ENCODE measurements at places on chromosomes 11 and 22.

GRCh38 chr22:36068776-36069344 is 40.2 kb upstream of the RBFOX2 start:
- DNase-seq: no peak

GRCh38 chr22:30249049-30250038 is 2.8 kb upstream of the LIF start:
- no peak for DNase-seq

DNA sequence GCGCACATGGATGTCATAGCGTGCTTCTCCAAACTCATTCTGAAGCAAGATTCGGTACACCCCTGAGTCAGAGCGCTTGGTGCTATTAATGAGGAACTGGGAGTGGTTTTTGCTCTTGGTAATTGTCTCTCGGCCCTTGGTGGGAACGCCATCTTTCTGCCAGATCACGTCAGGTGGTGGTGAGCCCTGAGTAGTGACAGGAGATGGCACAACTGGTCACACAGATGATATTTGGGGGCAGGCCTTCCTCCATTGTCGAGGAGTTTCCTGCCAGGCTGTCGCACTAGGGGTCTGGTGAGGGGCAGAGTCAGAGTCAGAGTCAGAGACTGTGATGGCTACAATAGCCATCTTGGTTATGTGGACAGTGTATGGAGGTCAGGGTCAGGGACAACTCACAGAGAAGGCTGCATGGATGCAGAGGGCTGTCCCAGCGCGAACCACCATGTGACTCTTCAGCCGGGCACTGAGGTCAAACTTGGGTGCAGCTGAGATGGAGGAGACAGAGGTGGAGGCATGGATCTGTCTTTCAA is 9.3 kb downstream of the TMEM86A start:
- DNase-seq: no peak

DNA sequence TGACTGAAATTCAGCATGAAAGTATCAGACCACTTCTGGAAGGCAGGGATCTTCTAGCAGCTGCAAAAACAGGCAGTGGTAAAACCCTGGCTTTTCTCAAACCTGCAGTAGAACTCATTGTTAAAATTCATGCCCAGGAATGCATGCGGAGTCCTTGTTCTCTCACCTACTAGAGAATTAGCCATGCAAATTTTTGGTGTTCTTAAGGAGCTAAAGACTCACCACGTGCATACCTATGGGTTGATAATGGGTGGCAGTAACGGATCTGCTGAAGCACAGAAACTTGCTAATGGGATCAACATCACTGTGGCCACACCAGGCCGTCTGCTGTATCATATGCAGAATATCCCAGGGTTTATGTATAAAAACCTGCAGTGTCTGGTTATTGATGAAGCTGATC is 19.1 kb downstream of the ZBTB44 start:
- no peak for DNase-seq

- DNase-seq: no peak
Observed at GRCh38 chr22:36617694-36618522, 85.6 kb downstream of the CACNG2 start.

DNA sequence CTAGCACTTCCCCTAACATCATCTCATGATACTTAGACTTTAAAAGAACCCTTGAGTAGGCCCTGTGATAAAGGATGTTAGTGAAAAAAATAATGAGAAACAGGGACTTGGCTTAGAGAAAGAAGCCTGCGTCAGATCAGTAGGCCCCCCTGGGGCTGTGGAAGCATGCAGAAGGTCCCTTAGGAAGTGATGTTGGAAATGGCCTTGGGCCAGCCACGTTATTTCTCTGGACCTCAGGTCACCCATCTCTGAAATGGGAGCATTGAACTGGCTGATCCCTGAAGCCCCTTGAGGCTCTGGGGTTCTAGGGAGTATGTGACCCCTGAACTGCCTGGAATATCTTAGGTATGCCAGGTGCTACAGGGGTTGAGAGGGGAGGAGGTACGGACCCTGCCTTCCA is 40.2 kb downstream of the MCM5 start:
- DNase-seq: no peak

GRCh38 chr22:38298312-38299005 is 18.8 kb downstream of the CSNK1E start:
- DNase-seq: no peak

DNA sequence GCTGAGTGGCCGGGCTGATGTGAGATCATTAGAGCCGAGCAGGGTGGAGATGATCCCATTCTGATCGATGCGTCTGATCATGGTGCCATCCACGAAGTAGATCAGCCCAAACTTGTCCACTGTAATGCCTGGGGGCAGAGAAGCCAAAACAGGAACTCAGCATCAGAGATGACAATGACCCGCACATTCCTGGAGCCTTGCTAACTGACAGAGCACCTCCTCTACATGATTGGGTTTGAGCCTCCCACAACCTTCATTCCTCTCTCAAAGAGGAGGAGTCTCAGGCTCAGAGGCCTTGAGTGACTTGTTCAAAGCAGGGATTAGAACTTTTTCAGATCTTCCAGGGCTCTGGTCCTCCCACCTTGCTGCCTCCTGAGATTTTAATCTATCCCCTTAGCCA is 133.7 kb upstream of the NARS2 start:
- DNase-seq: no peak

DNA sequence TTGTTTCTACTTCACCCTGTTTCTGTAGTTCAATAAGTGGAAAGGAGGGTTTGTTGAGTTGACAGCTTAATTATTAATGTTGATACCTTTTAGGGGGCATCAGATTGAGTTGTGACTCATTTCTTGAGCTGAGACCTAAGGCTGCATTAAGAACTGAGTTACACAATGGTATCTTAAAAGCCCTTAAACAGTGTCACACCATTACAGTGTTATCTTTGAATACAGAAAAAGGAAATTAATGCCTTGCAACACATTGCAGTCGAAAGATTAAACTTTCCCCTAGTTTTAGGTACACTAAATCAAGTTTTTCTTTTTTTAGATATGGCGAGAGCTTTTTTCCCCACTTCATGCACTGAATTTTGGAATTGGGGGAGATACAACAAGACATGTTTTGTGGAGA is 16.7 kb downstream of the PAFAH1B2 start:
- no peak for DNase-seq

- no peak for DNase-seq
Observed at GRCh38 chr11:93187290-93187689, 10.5 kb downstream of the SLC36A4 start.
